CD4-positive, alpha-beta T cell treated with Interleukin-15 for 1 hour (primary cell): ENCODE measurements at places on chromosomes 2 and 18.

- no peak for DNase-seq
These were observed 307.1 kb downstream of the TSN start for GRCh38 chr2:122062506-122062905.

DNA sequence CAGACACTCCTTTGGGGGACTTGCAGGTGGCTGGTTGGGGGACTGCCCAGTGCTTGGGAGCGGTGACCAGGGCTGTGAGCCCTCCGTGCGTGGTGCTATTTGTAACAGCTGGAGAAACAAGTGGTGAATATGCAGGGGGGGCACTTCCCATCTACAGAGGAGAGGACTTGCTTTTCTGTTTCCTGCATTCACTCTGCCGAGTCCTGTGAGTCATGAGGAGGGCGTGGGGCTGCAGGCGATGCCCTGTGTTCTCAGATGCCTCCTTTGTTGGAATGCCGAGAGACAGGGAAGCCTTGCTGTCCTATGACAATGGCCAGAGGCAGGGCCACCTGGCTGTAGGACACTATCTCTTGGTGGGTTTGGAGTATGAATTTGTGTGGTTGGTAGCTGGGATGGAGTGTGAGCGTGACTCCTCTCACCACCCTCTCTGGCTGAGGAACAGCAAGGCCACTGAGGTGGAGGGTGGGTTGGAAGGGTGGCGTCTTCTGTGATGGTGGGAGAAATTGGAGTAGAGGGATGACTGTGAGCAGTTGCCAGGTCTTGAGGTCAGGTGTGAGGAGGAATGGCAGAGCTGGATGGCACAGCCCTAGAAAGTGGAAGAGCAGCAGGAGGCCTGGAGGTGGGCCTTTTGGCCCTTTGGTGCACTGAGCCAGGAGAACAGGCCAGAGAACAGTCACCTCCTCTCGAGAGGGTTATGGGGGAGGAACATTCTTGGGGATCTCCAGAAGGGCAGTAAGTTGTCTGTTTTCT, 24.3 kb downstream of the FHOD3 start:
- no peak for DNase-seq

DNA sequence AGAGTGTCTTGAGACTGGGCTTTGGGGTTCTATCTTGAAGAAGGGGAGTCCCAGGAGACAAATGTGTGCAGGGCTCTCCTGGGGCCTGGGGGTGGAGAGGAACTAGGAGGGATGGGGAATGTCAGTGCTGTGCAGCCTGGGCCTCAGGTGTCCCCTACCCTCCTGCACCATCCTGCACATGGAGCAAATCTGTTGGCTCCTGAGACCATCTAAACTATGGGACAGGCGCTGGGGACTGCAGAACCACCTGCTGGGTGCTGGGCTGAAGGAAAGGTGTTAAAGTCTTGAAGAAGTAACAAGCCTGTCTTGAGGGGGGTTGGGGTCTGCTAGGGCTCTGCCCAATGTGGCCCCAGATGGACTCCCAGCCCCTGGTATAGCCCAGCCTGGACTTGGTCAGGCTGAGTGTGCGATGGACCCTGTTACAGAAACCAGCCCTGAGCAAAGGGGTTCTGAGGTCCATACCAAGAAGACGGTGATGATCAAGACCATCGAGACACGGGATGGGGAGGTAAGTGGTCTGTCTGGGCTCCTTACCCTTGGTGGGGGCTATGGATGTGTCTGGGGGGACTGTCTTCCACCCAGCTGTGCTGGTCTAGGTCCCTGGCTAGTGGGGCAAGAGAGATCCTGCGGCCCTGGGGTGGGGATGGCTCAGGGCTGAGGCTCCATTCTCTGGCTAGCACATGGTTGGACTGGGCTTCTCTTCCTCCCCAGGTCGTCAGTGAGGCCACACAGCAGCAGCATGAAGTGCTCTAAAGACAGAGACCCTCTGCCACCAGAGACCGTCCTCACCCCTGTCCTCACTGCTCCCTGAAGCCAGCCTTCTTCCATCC, 7.3 kb downstream of the DES start:
- DNase-seq, result no peak

GRCh38 chr2:56179931-56180330, 3.9 kb upstream of the CCDC85A start:
- no peak for DNase-seq

DNA sequence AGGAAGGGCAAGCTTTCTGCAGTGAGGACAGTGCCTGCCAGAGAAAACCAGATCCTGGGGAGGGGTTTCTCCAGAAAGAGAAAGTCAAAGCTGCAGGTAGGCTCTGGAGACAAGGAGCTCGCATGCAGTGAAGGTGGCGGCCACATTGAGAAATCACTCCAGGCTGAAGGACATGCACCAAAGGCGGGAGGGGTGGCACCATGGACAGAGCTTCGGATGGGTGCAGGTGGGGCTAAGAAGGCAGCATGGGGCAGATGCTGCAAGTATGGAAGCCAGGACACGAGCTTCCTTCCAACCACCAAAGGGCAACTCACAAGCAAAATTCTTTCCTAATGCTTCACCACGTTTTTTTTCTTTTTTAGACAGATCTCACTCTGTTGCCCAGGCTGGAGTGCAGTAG, 104.4 kb upstream of the SLC35G4 start:
- no peak for DNase-seq
